Vagina (tissue), 2 donors: ENCODE measurements at places on chromosomes 6 and 20.

DNA sequence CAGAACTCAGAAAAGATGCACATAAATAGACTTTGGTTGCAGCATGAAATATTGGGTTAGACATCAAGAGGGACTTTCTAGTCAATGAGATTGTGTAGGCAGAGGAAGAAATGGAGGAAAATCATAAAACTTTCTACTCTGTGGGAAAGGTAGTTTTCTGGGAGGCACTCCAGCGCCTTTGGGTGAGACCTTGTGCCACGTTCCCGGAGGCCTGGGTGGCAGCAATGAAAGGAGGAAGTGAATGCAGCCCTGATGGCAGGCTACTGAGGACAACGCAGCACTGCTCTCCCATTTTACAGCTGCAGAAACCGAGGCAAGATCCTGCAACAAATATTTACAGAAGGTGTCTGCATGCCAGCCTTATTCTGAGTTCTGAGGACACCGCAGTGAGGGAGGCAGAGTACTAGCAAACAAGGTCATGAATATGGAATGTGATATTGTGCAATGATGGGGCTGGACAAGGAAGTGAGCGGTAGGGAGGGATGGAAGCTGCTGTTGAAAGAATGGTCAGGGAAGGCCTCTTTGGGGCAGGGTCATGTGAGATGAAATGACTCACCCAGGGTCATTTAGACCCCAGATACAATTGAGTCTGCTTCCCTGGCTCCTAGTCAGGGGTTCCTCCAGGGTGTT is 159.1 kb downstream of the TFAP2C start:
- DNase-seq: no peak

DNA sequence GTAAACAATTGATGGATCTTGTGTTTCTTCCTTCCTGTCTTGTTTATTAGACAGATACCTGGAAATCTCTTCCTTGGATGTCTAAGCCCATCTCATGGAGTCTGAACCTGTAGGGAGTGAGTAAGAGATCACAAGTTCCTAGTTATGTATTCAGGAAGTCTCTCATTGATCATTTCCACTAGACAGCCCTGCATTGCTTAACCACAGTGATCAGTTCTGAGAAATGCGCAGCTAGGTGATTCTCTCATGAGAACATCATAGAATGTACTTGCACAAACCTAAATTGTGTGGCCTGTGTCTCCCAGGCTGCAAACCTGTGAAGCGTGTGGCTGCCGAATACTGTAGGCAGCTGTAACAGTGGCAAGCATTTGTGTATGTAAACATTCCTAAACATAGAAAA is 39.1 kb downstream of the FAM120B start:
- DNase-seq: no peak

- DNase-seq: no peak
Observed at GRCh38 chr6:53065266-53066076, at the start of gene FBXO9. Gene FBXO9, plus strand, starts transcription at chr6:53065404. Its CDS starts 386 bp downstream, at chr6:53065790.

DNA sequence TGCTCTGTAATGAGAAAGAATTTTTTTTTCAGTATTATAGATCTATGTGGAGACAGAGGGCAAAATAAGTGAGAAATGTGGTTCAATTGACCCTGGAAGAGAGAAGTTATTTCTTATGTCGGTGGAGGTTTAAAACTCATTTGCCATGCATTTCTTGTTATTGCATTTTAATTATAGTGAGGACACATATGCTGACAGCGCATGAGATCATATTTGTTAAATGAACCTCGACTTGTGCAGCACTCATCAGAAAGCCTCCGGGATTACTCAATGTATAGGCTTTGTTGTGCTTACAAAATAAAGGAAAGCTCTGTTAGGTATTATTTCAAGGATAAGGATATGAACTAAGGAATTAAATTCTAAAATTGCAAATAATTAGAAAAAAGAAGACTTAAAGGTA is 915.1 kb upstream of the MAP3K7 start:
- DNase-seq: no peak
